Skeletal muscle cell (primary cell): ENCODE measurements at places on chromosomes 4 and X.

- DNase-seq, result no peak
Observed at GRCh38 chr4:31324814-31325213, 604.6 kb downstream of the PCDH7 start.

DNA sequence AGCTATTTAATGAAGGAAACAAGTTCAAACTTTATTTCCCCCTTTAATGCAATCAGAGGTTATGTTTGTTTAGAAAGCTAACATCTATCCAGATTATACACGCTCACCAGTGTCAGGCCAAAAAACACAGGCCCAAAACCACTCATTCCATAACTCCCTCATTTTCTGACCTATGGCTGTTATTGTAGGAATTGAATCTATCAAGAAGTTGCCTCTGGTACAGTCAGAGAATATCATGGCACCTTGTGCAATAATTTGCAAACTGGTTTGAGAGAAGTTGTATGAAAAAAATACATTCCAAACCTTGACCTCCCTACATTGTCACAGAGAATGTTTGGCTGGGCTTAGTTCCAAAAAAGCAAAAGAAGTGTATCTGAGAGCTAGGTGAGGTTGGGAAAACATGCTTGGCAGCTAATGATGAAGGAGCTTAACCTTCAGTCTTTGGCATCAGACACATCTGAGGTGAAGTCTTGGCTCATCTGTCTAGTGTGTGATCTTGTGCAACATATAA lies 591.0 kb downstream of the ANKRD50 start:
- peak; percentile 93 for DNase-seq

GRCh38 chr4:10063544-10064300 lies 42.4 kb upstream of the SLC2A9 start:
- peak; percentile 54 for DNase-seq

DNA sequence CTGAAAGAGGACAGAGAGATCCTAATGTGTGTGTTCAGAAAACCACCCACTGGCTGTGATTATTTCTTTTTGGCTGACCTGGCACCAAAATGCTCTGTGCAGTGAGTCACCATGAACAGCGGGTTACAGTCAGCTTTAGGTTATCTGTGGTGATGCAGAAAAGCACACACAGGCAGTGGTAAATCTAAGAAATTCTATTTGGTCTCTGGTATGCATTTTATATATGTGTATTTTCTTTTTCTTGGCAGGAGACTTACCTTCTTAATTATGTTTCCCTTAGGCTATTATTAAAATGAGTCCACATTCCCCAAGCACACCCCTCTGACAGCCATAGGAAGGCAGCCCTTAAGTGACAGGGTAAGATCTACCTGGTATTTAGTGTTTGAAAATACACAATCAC lies 79.1 kb upstream of the TFDP3 start:
- DNase-seq, result peak; percentile 26

DNA sequence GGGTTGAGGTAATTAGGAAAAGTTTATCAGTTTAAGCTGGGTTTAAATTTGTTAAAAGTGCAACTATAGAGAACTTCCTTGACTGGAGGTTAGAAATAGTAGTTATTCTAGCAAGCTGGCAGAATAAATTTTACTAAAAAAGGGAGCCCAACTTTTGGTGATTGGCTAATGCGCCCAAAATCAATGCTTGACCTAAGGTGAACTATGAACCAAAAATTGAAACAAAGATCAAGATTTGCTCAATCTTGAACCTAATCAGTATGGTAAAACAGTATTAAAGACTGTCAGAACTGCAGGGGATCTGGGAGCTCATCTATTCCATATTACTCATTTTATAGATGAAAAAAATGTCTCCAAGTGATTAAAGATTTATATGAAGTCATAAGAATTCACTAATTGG lies 6.1 kb upstream of the SPATA18 start:
- no peak for DNase-seq

DNA sequence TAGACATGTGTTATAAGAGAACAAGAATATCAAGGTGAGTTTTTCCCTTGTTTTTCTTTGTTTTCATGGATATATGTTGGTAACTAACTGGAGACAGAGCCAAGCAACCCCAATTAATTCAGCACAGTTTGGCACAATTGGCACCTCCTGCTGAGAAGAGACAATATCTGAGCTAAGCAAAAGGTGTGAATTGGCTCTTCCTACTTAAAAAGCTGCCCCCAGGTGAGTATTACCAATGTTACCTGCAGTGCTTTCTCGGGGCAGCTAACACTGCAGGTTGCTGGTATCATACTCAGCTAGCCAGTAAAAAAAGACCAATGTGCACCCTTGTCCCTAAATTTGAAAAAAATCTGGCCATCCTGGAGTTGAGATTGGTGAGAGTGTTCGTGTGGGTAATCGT lies 871.2 kb upstream of the TENM3 start:
- no peak for DNase-seq

- no peak for DNase-seq
Observed at GRCh38 chrX:2299871-2300270, 200.9 kb downstream of the DHRSX start.
